ENCODE measurements at places on chromosomes 7 and 10. TPM values are rescaled to one million over a fixed set of nuclear protein-coding genes. Genes with fewer than 3 reads are reported as not detected.

The FBXO24 gene
- 0.83 TPM for polyA plus RNA-seq

GRCh38 chr7:11831736-11832495, at the start of gene THSD7A:
Gene THSD7A (minus strand): TSS chr7:11832198. CDS start chr7:11831946, 252 bp downstream.
- no peaks in the 10 kb centered on the region for H3K36me3 ChIP-seq
- peak within 1 kb of the TSS; percentile 65 for H3K4me3 ChIP-seq
- H3K27ac ChIP-seq, result no peak within 1 kb of the TSS
- H3K27me3 ChIP-seq, result no peaks in the 10 kb centered on the region

- no peaks in the 10 kb centered on the region for H3K4me1 ChIP-seq
- no peak overlapping the region for H3K27ac ChIP-seq
- DNase-seq, result no peak
- no peak overlapping the region for H3K4me3 ChIP-seq
- no peaks in the 10 kb centered on the region for H3K36me3 ChIP-seq
Measured at GRCh38 chr10:61888744-61889143, 12.8 kb upstream of the ARID5B start.

DNA sequence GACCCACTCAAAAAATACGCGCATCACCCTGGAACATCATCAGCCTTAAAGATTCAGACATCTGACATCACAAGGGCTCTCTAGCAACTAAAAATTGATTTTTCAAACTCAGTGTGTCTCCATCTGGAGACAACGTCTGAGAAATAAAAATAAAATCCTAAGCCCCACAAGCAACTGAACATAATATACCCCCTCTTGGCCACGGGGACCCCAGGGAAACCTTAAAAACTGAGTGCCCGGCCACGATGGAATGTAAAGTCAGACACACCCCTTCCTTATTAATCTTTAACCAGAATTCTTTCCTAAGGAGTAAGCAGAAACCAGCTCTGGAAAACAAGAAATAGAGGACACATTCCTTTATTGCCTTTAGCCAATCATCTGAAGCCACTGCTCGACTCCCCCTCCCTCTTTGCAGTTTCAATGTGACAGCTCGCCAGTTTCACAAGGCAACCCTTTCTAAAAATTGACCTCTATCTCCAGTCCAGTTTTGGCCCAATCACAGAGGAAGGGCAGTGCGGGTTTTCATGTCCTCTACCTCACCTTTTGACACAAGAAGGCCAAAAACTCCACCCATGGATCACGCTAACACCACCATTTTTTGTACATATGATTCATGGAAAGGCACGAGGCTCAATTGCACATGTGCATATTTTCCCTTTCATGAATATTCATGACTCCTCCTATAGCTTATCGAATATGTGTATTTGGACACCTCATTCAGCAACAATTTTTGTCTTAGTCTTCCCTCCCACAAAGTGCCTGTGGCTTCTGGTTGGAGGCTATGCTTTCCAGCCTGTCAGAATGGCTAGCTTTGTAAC, 24.2 kb downstream of the IFIT3 start:
- no peaks in the 10 kb centered on the region for H3K36me3 ChIP-seq
- DNase-seq, result no peak
- H3K27ac ChIP-seq, result no peak overlapping the region
- H3K4me1 ChIP-seq, result peaks cover 18% of the 10 kb centered on the region
- H3K27me3 ChIP-seq, result no peaks in the 10 kb centered on the region

- peaks cover 2% of the 10 kb centered on the region for H3K36me3 ChIP-seq
- no peak overlapping the region for H3K27ac ChIP-seq
- H3K4me3 ChIP-seq, result no peak overlapping the region
- peaks cover 3% of the 10 kb centered on the region for H3K4me1 ChIP-seq
- H3K27me3 ChIP-seq, result no peaks in the 10 kb centered on the region
Measured at GRCh38 chr7:96211954-96212353, 109.9 kb downstream of the SLC25A13 start.

DNA sequence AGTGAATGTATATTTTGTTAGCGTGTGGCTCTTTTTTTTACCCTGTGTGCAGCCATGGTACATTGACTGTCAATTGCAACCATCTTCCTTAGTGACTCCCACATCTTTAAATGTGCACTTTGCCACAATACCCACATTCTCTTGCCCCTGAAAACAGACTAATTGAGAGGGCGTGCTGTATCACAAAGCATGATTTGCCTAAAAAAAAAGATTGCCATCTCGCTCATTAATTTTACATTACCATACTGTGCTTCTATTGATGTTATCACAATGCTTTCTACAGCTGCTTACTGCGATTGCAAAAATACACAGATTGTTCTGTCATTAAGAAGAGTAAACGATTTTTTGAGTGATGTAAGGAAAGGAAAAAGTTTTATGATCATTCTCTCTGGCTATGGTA, 613.1 kb upstream of the NRP1 start:
- no peaks in the 10 kb centered on the region for H3K27me3 ChIP-seq
- DNase-seq, result no peak
- no peak overlapping the region for H3K4me3 ChIP-seq

GRCh38 chr7:12249706-12250105, 38.6 kb downstream of the TMEM106B start:
- H3K4me3 ChIP-seq, result no peak overlapping the region
- no peaks in the 10 kb centered on the region for H3K27me3 ChIP-seq
- H3K36me3 ChIP-seq, result no peaks in the 10 kb centered on the region
- DNase-seq, result no peak

- H3K36me3 ChIP-seq, result no peaks in the 10 kb centered on the region
- H3K4me3 ChIP-seq, result peak overlapping the region; percentile 67
- no peak for DNase-seq
Measured at GRCh38 chr7:132575419-132575981, 770 bp downstream of the PLXNA4 start.

Measured in H1 (cell line).